Heart right ventricle (tissue), 16 donors: ENCODE measurements at places on chromosomes 7 and 10. TPM values are rescaled to one million over a fixed set of nuclear protein-coding genes. Genes with fewer than 3 reads are reported as not detected.
A peak's percentile ranks its signal among the peaks of the same experiment; 100 is the strongest.

DNA sequence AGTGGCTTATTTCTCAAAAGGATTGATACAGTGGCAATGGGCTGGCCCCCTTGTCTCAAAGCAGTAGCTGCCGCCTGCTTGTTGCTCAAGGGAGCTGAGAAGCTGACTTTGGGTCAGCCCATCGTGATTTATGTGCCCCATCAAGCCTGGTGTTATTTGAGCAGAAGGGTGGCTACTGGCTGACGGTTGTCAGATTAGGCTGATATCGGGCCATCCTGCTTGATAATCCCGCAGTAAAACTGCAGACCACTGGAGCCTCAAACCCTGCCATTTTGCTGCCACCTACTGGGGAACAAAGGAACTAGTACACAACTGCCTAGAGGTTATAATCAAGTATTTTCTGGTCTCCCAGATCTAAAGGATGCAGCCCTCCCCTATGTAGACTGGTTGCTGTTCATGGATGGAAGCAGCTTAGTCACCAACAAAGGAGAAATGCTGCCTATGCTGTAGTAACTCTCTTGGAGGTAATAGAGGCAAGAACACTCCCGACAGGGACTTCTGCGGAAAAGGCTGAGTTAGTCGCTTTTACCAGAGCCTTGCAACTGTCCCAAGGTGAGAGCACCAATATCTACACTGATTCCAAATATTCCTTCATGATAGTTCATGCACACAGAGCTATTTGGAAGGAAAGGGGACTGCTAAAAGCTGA is 65.9 kb upstream of the ZNF92 start:
- peak; percentile 28 for DNase-seq

DNA sequence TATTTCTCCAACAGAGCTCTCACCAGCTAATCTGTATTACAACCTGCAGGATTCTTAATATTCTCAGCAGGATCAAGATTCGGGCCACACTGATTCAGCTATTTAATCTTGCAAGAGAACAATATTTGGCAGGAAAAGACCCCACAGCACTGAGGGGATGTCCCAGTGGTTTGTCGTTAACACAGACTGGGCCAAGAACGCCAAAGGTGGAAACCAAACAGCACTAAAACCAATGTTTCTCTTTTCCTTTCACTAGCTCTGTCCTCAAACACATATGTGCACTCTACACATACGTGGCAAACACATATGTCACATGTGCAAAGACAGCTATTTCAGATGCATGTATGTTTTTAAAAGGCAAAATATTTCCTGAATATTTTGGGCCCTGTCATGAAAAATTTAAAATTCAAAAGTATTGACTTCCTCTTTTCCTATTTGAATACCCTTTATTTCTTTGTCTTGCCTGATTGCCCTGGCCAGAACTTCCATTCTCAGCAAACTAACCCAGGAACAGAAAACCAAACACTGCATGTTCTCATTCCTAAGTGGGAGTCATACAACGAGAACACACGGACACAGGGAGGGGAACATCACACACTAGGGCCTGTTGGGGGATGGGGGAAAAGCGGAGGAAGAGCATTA is 51.7 kb upstream of the NEBL start:
- no peak for DNase-seq

GRCh38 chr7:45569290-45569685 is 4.9 kb upstream of the ADCY1 start:
- no peak for DNase-seq

DNA sequence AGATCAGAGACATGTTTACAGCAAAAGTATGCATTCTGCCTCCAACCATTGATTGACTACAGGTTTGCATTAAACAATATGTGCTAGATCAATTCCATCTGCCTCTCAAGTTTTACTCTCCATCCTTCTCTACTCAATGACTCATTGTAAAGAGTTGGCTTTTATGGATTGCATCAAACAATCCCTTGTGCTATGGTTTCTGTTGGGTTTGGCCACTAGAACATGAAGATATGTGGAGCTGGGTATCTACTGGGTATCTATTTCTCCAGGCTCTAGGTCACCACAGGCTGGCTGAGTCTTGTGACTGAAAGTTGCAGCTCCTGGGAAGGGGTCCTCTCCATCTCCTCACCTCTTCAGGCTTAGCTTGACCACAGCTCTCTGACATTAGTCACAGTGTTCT is 204.7 kb downstream of the DGKI start:
- no peak for DNase-seq

GRCh38 chr10:44864051-44864450 is 47.1 kb upstream of the TMEM72 start:
- DNase-seq = no peak

GRCh38 chr10:61390851-61391250 is 62.3 kb downstream of the TMEM26 start:
- no peak for DNase-seq

GRCh38 chr7:135597181-135597925 is 39.6 kb downstream of the NUP205 start:
- no peak for DNase-seq

DNA sequence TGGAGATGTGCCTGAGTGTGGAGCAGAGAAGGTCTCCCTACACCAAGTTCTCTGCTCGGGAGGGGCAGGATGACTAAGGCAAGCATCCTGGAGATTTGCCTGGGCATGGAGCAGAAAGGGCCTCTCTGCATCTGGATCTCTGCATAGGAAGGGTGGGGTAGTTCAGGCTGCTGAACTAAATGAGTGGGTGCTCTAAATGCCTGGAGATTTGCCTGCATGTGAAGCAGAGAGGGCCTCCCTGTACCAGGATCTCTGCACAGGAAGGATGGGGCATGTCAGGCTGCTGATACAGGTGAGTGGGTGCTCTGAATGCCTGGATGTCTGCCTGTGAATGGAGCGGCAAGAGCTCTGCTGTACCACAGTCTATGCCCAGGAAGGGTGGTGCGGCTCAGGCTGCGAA is 680.7 kb downstream of the SUGCT start:
- no peak for DNase-seq

DNA sequence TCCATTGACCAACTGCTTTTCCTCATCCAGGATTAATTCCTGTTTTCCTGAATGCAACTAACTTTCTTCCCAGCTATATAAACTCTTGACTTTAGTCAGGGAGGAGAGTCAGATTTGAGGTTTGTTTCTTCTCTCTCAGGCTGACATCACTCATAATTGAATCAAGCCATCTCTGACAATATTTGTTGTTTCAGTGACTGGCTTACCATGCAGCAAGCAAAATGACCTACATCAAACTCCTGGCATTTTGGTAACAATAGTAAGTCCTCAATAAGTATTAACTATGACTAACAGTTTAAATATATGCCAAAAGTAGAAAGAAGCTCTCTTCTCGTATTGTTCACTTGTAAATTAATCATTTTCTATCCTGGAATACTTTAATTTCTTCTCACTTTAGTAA is 625.7 kb upstream of the KCND2 start:
- no peak for DNase-seq

DNA sequence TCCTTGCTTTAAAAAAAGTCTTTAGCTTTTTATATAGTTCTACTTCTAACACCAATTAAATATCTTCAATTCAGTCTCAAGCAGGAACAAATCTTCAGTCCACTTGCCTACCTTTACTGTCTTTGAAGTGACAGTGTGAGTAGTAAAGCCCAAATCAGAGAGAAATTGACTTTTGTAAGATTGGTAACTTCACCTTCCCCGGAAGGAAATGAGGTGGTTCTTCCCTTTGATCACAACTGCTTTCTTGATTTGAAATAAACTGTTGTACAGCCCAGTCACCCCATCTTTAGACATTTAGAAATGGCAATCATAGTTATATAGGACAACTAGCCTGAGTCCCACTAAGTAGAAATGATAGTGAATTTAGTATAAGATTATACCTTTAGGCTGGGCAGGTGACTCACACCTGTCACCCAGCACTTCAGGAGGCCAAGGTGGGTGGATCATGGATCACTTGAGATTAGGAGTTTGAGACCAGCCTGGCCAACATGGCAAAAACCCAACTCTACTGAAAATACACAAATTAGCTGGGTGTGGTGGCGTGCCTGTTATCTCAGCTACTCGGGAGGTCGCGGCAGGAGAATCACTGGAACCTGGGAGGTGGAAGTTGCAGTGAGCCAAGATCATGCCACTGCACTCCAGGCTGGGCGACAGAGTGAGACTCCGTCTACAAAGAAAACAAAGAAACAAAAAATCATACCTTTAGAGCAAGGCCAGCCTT is 4.7 kb downstream of the FAS start:
- DNase-seq = no peak

- DNase-seq = no peak
Observed at GRCh38 chr10:43945908-43946307, 297.2 kb upstream of the ZNF32 start.

GRCh38 chr7:66634816-66635215 is 6.1 kb downstream of the KCTD7 start:
- DNase-seq = no peak

- no peak for DNase-seq
Observed at GRCh38 chr10:60541451-60541850, 151.8 kb upstream of the ANK3 start.

DNA sequence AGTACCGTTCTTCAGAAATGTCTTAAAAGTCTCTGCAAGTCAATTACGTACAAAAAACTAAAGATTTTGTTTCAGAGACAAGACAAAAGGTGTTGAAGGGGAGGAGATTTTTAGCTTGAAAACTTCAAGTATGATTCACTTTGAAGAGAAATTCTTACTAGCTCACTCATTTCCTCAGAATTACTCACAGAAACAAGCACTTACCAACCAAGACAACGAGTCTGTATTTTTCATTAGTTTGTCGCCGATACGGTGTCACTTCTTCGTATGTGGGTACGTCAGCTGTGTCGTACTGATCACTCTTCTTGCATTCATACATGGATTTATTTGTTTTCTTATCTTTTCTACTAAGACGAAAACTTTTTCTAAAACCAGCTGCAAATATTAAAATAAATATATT is 90.6 kb upstream of the ODAD2 start:
- DNase-seq = no peak

DNA sequence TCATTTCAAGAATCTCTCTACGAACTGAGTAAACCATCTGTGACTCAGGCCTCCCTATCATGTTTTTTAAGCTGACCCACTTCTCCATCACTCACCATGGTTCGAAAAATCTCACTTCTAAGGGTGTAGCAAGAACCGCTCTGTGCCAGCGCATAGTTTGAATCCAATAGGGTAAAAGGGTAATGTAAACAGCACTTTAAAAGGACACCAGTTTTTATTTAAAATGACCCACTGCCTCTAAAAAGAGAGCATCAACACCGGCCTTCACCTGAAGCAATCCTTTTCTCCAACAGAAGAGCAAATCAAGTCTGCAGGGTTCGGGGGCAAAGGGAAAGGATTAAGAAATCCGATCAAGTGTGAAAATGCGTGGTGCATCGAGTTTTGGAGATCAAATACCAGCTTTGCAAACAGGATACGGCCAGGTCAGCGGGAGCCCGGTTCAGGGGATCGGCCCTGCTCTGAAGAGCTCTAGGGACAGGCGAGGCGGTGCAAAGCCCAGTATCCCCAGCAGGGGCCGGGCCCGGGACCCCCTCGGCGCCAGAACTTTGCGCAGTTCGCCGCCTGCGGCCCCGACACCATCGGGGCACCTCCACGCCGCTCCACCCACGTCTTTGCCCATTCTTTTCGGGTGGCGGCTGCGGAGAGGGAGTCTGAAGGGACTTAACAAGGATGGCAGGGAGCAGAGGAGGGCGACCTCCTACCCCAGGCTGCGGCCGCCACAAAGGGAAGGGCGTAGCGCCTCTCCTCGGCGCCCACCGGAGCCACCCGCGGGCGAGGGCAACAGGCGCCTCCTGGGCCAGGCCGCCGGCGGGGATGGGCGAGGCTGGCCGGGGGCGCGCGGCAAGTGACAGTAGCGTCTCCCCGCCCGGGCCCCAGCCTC is 842 bp downstream of the NMT2 start:
- DNase-seq = peak; percentile 52

DNA sequence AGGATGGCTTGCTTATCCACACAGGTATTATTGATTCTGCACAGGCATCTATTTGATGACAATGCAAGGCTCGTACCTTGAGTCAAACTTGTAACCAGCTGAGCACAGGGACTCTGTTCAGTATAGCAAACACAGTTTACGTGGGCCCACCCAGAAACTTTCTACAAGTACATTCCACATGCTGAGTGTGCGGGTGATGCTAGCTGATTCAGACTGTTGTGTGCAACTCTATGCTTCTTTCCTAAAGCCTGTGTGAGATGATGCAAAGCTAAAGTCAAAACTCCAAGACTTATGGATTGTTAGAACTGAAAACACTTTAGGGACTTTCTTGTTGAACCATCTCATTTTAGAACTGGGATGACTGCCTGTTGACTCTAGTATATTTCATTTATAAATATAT is 21.5 kb upstream of the CALD1 start:
- DNase-seq = no peak

DNA sequence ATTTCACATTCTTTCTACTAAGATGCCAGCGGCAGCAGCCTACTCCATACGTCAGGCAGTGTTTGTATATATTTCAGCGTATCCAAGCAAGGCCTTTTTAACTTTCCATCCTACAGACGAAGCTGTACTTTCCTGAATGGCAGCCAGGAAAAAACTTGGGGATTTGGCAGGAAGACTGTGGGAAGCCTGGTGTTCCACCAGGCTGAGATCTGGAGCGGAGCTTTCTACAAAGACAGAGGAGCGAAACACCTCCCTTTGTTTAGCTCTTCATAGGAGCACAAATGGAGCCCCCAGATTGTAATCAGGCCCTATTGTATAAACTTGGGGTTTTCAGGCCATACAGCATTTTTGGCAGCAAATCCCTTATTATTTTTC is 143.8 kb downstream of the TES start:
- DNase-seq = peak; percentile 88

DNA sequence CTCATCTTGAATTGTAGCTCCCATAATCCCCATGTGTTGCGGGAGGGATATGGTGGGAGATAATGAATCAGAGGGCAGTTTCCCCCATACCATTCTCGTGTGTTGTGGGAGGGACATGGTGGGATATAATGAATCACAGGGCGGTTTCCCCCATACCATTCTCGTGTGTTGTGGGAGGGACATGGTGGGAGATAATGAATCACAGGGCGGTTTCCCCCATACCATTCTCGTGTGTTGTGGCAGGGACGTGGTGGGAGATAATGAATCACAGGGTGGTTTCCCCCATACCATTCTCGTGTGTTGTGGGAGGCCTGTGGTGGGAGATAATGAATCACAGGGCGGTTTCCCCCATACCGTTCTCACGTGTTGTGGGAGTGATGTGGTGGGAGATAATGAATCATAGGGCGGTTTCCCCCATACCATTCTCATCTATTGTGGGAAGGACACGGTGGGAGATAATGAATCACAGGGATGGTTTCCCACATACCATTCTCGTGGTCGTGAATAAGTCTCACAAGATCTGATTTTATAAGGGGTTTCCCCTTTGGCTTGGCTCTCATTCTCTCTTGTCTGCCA is 271.0 kb downstream of the MAD1L1 start:
- no peak for DNase-seq

The TRPV5 gene
- total RNA-seq = not detected

The MYH16 gene
- not detected for total RNA-seq

The HKDC1 gene
- total RNA-seq = not detected

The EN2 gene
- total RNA-seq = not detected

The AHR gene
- total RNA-seq = 23.4 TPM

The INA gene
- not detected for total RNA-seq

The LIPK gene
- not detected for total RNA-seq

The EGR2 gene
- total RNA-seq = 0.49 TPM

The AMZ1 gene
- 0.09 TPM for total RNA-seq
